Stimulated activated CD8-positive, alpha-beta memory T cell treated with anti-CD3 and anti-CD28 coated beads, Interleukin-7, amount 100 ng/mL, for 1 hour (primary cell): ENCODE measurements at places on chromosomes 6 and 20.

- DNase-seq: peak; percentile 32
These were observed 49.6 kb upstream of the ZNF217 start for GRCh38 chr20:53643031-53643832.

DNA sequence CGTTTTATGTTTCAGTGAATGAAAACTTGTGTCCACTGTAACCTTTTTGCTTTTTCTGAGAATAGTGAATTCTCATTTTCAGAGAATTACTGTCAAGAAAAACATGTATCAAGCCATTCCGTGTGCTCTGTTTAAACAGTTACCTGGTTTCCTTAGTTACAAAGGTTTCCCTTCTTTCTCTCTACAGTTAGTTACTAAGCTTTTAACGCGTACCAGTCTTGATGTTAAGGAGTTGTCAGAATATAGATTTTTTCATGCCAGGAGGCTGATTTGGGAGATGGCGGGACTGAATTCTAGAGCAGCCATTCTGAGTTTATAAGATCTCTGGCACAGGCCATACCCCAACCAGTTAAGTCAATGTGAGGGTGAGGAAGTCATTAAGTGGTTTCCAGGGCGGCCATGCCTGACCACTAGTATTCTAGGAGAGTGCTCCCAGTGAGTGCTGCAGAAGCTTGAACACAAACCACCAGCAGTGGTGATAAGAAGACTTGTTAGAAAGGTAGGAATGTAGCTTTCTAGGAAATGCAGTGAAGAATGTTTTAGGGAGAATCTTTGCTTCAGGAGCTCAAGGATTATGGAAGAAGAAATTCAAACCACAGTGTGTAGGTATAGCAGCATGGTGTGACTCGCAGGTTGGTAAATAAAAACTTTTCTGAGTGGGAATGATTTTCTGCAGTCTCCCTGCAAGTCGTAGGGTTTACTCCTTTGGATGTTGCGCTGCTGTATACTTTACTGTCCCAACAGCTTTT lies 112.9 kb downstream of the JARID2 start:
- no peak for DNase-seq

GRCh38 chr20:20492521-20493332 lies 124.8 kb downstream of the INSM1 start:
- DNase-seq: no peak

- DNase-seq: no peak
These were observed 116.2 kb downstream of the DTNBP1 start for GRCh38 chr6:15546591-15546990.

- DNase-seq: no peak
These were observed 21.3 kb downstream of the PRKN start for GRCh38 chr6:162706232-162706631.
